ENCODE measurements at places on chromosomes 5 and 9.

GRCh38 chr9:112890106-112891081 lies at the start of gene SLC46A2:
Gene SLC46A2, minus strand, starts transcription at chr9:112890876. Its CDS starts 195 bp downstream, at chr9:112890681.
- no peak for DNase-seq

- no peak for DNase-seq
Measured at GRCh38 chr5:65867542-65868195, 58.7 kb upstream of the ERBIN start.

- DNase-seq, result no peak
Measured at GRCh38 chr5:180815293-180815917, 12.8 kb upstream of the MGAT1 start.

DNA sequence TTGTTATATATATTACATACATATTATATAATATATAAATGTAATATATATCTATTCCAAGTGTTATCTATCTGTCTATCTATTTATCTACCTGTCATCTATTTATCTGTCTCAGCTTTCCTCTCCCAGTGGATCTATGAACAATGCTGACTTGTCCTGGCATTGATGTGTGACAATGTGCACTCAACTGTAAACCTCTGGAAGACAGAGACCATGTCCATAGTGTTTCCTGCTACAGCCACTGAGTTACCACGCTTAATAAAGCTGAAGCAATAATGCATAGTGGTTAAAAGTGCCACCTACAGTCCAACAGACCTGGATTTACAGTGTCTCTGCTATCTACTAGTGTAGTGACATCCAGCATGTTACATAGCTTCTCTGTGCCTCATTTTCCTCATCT lies 57.2 kb upstream of the TMED7 start:
- no peak for DNase-seq

GRCh38 chr9:112647596-112647995 lies 70.3 kb downstream of the INIP start:
- DNase-seq, result no peak

DNA sequence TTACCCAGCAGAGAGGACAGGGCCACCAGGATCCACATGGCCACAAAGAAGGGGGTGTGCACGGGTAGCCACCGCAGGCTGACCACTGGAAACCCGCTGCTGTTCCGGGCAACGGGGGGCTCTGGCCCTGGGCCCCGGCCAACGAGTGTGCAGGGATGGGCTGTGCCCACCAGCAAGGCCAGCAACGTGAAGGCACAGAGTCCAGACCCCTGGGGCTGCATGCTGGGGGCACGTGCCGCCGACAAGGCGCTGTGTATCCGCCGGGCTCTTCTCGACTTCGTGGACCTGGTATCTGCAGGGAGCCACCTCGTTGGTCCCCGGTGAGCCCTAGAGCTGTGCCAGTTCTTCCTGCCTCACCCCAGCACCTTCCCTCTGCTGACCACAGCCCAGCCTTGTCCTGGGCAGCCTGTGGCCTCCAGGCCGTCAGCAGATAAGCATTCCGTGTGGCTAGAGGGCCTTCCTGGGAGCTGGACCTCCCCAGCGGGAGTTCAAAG lies 42.2 kb upstream of the CEP72 start:
- no peak for DNase-seq

DNA sequence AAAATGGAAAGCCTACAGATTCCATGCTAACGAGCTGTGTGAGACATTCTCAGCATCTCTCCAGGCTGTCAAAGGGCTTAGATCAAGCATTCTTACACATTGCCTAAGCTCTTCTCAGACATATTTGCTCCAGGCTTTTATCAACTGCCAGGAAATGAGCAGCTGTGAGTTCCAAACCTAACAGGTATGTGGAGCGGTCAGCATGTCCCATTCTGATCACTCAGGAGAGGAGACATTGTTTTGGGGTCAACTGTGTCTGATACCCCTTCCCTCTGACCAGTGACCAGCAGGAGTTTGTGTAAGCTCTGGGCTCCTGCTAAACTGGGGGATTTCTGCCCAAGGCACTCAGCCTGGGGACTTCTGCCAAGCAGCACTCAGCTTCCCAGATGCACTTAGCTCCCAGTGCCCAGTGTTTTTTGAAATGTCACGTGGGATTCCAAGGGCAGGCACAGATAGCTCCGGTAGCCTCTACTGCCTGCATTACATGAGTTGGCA lies 229.1 kb downstream of the SEC61B start:
- no peak for DNase-seq

DNA sequence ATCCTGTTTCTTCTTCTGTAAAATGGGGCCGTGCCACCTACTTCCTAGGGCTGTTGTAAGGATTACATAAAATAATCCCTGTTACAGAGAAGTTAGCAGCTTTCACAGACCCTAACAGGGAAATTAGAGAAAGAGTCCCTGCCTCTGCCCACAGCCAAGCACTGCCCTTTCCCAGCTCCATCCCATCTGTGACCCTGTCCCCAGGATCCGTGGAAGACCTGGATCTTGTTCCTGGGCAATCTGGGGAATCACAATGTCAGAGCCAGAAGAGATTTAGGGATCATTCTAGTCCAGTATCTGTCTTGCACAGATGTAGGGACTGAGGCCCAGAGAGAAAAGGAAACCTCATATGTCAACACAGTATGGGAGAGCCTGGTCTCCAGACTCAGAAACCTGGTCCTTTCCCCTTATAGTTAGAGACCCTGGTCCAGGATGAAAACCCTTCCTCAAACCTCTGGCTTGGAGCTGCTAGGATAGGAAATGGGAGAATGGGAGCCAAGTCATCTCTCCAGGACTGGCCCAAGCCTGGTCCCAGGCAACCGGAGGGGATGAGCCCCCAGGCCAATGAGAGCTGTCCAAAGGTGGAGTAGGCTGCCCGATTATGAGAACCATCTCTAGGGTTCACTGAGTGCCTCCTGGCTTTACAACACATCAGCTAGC lies 12.5 kb downstream of the LHX6 start:
- DNase-seq, result no peak

DNA sequence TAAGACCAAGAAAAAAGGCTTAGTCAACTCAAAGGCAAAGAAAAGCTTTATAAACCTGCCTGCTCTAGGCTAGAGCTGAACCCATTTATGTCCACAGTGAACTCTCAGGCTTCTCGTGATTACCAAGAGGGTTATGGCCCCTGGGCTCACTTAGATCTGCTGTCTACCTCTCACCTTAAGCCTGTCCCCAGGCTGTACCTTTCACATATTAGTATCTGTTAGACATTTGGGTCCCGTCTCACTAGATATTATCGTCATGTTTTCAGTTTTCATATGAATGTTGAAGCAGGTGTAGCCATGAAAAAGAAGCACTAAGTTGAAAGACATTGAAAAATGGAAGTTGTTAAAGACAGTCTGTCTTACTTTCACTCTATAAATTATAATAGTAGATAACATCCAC lies 75.2 kb upstream of the COX7C start:
- no peak for DNase-seq
